NCI-H774 (cell line): ENCODE measurements at places on chromosomes 6 and 20.
A peak's percentile ranks its signal among the peaks of the same experiment; 100 is the strongest.

GRCh38 chr20:58308290-58308679 is 1.2 kb upstream of the RAB22A start:
- no peak for DNase-seq

- no peak for DNase-seq
Observed at GRCh38 chr20:34061695-34062094, 50.3 kb downstream of the EIF2S2 start.

DNA sequence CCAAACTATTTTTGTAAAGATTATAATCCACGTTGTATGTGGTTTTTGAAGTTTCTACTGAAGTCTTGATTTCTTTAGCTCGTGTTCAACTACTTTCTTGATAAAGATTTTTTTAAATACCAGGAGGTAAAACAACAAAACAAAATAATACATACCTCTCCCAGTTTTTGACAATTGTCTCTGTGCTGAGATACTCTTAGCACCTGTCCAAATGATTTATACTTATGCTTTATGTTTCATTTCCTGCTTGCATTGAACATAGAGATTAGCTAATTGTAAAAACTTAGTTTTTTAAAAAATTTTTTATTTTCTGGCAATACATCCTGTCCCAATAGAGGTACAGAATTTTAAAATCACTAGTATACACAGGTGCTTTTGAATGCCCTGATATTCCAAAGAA is 506.9 kb upstream of the ADGRB3 start:
- DNase-seq = no peak

- no peak for DNase-seq
Observed at GRCh38 chr20:46601603-46602122, 49.6 kb downstream of the SLC13A3 start.

GRCh38 chr20:62906209-62906608 is 20.1 kb downstream of the DIDO1 start:
- DNase-seq = no peak

DNA sequence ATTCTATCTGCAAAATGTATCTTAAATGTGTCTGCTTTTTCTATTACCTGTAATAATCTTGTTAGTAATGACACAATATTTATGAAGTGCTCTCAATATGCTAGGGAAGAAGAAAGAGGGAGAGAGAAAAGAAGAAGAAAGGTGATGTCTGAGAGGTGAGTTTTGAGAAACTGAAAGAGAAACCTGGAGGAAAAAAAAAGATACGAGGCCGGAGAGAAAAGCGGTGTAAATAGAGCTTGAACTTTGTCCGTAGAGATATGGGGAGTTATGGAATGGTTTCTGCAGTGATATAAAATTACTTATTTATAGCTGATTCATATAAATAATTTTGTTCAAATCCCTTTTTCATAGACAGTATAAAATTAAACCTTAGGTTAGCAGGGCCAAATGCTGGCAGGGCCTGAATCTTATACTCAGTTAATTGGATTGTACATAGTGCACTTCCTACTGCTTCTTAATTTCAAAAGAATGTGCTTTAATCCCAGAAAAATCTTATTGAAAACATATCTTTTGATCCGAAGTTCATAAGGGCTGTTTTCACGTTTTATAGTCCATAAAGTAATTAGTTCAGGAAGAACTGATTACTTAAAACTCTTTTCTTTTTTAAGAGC is 43.0 kb downstream of the MYB start:
- no peak for DNase-seq

- DNase-seq = no peak
Observed at GRCh38 chr6:91865889-91866288, 1279.0 kb upstream of the MAP3K7 start.

GRCh38 chr6:111361648-111362047 is 121.4 kb downstream of the REV3L start:
- no peak for DNase-seq

- no peak for DNase-seq
Observed at GRCh38 chr6:147127587-147127986, 76.6 kb upstream of the STXBP5 start.

- DNase-seq = no peak
Observed at GRCh38 chr6:13431059-13431656, 56.2 kb downstream of the GFOD1 start.

DNA sequence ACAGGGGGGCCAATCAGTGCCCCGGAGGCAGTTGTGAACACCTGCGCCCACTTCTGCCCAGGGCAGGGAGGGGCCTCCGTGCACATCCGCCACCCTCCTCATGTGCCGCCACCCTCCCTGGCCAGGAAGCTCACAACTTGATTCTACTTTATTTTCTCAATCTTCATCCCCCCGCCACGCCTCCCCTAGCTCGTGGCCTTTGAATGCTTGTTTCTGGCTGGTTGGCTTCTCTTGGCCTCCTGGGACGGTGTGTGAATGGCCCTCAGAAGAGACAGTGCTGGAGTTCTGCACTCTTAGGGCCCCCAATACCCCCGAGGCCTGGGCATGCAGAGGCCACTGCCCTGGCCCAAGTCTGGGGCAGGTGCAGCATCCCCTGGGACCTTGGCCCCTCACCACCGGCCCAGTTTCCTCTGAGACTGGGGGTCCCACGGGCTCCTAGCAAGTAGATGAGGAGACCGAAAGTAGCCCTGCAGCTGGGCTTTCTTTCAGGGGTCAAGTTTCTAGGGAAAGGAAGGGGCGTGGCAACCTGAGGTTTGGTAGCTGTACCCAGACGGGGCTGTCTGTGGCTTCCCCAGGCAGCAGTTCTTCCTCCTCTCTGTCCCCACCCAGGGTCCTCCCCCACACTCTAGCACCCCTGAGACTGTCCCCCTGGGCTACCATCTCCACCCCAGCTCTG is 1.3 kb downstream of the RGS19 start:
- DNase-seq = no peak

- no peak for DNase-seq
Observed at GRCh38 chr6:11771473-11772048, 7.0 kb downstream of the ADTRP start.

DNA sequence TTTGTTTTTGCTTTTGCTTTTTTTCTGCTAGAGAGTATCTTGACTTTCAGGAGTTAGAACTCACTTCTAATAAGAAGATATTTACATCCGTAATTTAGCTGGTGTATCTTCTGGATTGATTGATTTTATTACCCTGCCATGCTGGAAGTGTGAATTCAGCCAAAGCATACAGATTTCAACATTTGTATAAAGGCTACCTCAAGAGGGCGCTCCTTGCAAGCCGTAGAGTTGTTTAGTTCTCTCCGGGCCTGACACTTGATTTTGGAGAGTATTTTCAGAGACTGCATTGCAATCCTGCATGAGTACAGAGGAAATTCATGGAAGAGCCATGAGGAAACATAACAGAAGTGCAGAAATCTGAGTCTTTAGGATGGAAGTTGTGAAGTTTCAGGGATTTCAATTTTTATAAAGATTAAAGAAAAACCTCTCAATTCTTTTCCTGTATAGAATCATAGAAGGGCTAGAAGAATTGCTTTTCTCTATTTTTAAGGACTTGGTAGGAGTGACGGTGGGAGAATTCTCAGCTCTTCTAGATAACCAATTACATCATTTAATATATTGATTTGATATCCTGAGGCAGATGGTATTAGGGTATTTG is 66.7 kb upstream of the TIAM2 start:
- DNase-seq = peak; percentile 60

GRCh38 chr6:8494730-8495129 is 59.4 kb upstream of the SLC35B3 start:
- no peak for DNase-seq

DNA sequence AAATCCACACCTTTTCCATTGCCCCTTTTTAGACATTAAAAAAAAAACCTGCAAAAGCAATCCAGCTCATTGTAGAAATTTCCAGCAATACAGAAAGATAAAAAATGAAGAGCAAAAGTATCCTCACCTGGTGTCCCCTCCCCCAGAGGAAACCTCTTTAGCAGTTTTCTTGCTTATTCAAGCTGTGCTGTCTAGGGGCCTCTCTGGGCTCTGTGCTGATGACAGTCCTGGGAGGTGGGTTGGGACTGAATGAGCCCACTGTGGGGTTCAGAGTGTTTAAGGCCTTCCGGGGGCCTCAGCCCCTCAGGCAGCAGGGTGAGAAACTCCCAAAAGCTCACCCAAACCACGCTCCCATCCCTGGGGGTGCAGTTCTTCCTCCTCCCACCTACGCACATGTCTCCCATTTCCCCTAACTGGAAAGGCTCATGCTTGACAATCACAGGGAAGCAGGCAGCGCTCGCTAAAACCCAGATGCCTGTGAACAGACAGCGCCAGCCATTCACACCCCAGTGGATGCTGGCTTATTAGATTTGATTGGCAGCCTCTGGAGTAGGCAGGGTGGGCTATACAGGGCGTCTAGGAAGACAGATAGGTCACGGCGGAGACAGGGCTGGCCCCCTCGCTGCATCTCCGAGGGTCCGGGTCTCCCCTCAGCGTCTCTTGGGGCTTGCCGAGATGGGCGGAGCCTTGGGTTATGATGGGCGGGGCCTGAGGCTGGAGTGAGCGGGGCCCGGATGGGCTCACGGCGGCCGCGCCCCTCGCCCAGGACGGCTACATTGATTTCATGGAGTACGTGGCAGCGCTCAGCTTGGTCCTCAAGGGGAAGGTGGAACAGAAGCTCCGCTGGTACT is 4.6 kb downstream of the GUCA1A start:
- DNase-seq = no peak

DNA sequence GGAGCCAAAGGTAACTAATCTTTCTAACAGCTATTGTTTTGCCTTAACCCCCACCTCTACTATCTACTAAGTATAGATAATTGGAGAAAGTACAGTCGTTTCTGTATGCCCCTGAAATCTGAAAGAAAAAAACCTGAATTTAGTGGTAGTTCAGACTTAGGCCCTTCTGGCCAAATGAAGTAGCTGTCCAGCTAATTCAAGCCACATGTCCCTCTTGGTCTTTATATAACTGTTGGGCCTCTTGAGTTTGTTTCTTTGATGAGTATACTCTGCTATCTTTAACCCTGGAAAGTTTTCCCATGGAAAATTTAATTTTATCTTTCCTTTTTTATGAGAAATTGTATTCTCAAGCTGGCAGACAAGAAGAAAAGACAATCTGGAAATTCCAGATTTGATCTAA is 73.0 kb upstream of the FAM8A1 start:
- no peak for DNase-seq

DNA sequence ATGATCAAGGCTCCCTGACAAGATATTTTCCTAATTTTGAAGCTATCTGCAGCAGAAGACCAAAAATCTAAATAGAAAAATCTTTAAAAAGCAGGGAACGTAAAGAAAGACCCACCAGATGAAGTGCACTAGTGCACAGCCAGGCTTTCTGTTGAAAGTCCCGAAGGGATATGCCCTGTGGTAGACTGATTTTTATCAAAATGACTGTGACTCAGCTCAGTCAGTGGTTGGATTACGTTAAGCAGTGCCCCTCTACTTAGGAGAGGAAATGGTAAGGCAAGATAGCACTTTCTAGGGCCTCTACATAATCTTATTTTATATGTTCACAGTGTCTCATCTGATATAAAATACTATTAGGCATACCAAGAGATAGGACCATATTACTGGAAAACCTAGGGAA is 123.4 kb upstream of the RAB32 start:
- no peak for DNase-seq

DNA sequence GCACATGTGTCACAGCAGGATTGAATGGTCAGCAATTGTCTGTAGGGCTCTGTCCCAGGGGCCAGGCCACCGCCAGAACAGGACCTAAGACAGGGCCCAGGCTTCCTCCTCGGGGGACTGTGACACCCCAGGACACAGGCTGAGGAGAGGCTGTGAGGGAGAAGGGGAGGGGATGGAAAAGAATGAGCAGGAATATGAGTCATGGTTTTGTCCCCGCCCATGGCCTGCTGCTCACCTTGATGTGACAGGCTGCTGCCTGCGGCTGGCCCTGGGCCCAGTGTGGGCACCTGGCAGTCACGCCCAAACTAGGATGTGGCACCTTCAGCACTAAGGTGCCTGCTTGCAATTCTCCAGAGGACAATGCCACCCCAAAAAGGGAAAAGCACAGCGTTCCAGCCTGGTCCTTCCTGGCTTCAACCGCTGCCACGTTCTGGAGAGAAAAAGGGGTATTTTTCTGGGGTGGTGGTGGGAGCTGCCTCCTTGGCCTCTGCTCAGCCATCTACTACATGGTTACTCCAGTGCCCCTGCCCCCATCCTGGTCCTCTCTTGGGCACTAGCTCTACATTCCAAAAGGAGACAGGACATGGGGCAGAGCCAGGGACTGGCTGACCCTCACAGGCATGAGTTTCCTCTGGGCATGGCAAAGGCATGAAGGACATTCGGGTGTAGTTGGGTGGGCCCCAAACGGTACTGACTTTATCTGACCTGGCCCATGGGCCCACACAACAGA is 93.4 kb downstream of the SLC22A23 start:
- peak; percentile 67 for DNase-seq

GRCh38 chr6:134908906-134909516 is 40.9 kb downstream of the ALDH8A1 start:
- no peak for DNase-seq

DNA sequence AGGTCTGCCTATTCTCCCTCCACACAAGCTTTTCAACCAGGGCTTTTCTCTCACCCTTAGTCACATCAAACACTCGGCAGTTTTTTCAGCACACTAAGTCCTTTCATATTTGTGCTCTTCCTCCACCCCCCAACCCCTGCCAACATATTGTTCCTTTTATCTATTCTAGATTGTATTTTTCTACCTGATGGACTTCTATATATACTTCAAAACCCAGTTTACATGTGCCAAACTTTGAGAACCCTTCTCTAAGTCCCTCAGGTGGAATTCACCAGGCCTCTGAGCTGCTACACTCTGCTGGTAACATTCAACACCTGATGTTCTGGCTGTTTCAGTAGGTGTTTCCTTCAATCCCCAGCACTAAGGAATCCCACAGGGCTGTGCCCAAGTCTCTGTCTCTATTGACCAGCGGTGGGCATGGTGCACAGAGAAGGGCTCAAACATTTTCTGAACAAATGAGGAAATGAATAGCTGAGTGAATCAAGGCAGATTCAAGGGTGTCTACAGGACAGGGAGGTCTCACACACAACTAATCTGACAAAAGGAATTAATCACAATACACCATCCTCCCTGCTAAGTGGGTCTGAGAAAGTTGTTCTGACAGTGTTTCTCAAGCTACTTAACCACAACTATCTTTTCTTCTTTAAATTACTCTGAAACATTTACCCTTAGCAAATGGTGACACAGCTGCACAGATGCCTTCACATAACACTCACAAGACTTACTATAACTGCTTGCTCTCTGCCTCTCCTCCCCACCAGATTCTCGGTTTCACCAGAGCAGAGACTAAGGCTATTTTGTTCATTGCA is 166.5 kb downstream of the TSHZ2 start:
- DNase-seq = no peak

DNA sequence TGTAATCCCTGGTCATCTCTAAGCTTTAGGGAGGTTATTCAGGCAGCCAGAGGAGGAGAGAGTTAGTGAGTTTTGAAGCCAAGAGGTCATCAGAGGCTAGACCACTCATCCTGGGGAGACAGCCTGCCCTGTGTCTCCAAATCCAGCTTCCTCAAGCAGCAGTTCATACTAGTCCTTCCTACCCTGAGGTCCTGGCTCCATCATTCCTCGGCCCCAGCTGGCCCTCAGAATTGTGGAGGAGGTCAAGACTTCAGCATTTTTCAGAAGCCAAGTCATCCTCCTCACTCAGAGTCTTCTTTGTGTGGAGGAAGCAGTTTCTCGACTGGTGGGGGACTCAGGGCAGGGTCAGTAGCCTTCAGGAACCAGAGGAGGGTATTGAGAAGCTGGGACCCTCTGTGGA is 12.4 kb upstream of the KIAA1755 start:
- DNase-seq = no peak
